ENCODE measurements at places on chromosomes 6 and 20.

GRCh38 chr6:137873273-137873762, 6.3 kb downstream of the TNFAIP3 start:
- DNase-seq, result no peak

GRCh38 chr20:48790473-48791003, 37.3 kb downstream of the PREX1 start:
- no peak for DNase-seq

GRCh38 chr6:117568831-117569410, 33.4 kb downstream of the GOPC start:
- DNase-seq, result no peak

GRCh38 chr20:37723668-37724067, 29.8 kb downstream of the CTNNBL1 start:
- no peak for DNase-seq

DNA sequence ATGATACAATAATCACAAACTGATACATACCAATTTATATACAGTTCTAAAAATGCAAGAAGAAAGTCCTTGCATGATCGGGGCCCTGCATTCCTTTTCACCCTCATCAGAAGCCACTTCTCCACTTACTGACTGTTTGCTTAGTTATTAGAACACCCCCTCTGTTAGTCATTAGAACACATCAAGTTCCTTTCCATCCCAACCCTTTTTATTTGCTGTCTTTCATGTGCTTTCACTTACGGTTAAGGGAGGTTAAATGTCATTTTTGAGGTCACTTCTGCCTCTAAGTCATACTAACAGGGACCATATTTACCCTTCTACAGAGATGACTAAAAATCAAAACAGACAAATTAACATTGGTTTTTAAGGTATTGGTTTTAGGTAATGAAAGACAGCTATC, 149.1 kb downstream of the LMBRD1 start:
- no peak for DNase-seq

DNA sequence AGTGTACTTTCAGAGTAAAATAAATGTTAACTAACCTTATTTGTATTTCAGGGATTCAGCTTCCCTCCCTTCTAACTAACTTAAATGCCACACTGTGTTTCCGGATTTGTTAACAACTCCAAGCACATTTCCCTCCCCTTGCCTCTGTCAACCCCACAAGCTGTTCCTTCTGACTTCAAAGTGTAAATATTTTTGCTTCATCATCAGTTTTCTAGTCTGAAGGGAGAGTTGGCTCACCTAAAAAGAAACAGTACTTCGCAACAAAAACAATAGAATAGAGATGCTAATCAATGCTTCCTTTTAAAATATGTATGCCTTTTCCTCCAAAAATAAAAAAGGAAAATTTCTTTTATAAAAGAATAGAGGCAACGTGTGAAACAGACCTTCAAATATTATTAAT, 132.6 kb downstream of the THEMIS start:
- no peak for DNase-seq

- DNase-seq, result no peak
Observed at GRCh38 chr6:6969761-6970223, 138.0 kb upstream of the RREB1 start.

DNA sequence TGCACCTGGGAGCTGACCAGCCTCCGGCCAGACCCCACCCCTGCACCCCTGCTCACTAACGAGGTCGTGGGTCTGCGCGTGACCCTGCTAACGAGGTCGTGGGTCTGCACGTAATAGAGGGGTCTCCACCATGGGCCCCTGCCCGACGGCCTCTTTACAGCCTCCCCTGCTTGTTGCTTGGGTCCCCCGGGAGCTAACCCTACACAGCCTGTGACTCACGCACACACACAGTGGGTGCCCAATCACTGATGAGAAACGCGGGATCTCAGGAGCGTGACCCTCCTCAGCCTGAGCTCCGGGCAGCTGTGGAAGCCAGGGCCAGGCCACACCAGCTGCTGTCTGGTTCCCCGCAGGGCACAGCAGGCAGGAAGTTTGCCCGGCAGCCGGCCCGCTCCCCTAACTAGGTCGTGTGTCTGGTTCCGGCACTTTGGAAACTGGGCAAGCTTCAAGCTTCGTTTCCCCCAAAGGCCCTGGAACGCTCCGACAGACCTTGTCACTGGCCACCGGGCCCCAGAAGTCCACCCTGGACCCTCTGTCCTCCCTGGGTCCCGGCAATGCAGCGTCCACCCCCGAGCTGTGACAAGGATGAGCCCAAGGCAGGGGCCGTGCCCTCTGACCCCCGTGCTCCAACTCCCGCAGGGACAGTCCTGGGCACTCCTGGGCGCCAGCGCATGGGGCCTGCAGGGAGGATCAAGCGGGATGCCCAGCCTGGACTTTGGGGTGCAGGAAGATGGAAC, 767 bp downstream of the PTK6 start:
- no peak for DNase-seq
